ENCODE measurements at places on chromosomes 3 and 15.

- DNase-seq, result peak; percentile 10
These were observed 602.1 kb downstream of the MAGI1 start for GRCh38 chr3:65436580-65436979.

DNA sequence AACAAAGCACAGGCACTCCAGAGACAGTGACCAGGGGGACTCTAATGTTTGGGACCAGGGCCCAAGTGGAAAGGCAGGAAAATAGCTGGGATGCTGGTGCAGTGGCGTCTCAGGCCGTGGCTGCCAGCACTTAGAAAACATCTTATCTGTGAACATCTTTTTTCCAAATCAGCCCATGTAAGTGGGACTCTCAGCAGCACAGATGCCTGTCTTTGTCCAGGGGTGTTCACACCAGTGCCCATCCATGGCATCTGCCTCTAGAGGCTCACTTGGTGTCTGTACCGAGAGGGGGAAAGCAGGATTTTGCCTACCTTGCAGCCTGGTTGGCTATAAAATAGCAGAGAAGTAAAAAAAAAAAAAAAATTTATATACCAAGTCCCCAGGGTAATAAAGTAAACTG lies 26.7 kb downstream of the SLC12A8 start:
- DNase-seq, result no peak

GRCh38 chr3:150757364-150757763 lies 5.6 kb downstream of the SIAH2 start:
- DNase-seq, result no peak

- DNase-seq, result no peak
These were observed 418.4 kb downstream of the PDCD6IP start for GRCh38 chr3:34216711-34217335.

DNA sequence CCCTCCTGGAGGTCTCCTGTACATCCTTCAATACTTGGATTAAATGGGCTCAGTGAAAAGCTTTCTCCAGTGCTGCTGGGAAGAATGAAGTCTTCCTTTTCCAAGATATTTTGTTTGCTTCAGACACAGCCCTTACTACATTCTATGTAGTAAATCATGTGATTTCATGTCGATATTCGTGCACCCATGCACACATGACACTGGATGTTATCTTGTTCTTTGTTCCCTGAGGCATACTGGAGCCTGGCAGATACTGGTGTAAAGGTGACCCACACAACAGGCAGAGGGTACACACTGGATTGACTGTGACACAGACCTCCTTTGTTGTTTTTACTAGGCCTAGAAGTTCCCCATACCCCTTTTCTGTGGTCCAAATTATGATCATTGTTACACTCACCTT lies 40.3 kb upstream of the ATP2C1 start:
- DNase-seq, result no peak

GRCh38 chr3:139292711-139293664 lies 50.8 kb upstream of the MRPS22 start:
- peak; percentile 14 for DNase-seq

- DNase-seq, result no peak
These were observed 704.7 kb upstream of the ROBO1 start for GRCh38 chr3:80472459-80472858.

DNA sequence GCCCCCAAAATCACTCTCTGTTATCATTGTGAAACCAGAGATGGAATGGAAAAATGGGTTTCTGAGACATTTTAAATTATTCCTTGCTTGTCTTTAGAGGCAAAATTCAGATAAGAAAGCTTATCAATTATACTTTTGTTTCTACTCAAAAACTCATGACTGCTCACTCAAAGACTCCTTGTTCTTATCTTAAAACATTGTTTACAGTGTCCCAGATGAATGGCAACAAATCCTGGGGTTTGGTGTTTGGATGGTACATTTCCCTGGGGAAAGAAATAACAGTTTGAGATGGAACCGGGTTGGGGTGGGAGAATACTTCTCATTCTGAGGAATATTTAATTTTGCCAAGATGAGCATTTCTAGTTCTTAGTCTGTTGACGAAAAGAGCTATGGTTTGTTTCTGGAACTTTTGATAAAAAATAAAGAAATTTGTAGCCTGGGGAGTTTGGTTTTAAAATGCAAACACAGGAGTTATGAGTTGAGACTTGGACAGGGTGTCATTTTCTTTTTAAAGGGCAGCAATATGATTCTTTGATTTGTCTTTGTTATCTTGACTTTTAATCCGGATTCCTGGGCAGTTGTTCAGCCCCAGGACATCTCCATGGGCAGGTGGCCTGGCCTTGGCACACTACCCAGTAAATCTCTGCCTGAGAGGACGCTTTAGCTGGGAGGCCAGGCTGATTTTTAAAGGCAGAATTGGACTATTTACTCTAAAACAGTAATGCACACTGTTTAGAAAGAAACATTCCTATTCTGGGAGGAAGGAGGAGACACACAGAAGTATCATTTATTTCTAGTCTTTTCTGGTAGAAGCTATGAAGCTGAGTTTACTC lies 32.4 kb downstream of the BTD start:
- peak; percentile 48 for DNase-seq

- DNase-seq, result peak; percentile 20
These were observed 85.0 kb upstream of the CBLB start for GRCh38 chr3:105953831-105954230.

- DNase-seq, result no peak
These were observed 5.2 kb upstream of the IMPG2 start for GRCh38 chr3:101325393-101326134.

- DNase-seq, result no peak
These were observed 241.9 kb downstream of the XXYLT1 start for GRCh38 chr3:195028877-195029606.

- DNase-seq, result no peak
These were observed 31.1 kb downstream of the FAM174B start for GRCh38 chr15:92624401-92624991.

DNA sequence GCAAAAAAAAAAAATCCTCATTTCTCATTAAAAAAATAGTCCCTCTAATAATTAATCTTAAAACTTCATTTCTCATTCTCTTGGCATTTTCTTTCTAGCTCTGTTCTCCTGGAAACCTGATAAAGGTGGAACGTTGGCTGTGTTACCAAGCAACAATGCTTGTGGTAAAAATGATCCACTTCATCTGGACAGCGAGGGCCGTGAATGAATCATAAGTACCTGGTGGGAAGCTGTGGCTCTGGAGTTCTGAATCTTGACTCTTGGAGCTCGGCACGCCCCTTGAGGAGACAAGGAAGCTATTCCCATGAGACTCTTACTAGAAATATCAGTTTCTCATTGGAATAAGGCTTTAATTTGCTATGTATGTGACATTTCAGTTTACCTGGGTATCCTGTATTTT lies 32.5 kb downstream of the BCL2L10 start:
- DNase-seq, result no peak

DNA sequence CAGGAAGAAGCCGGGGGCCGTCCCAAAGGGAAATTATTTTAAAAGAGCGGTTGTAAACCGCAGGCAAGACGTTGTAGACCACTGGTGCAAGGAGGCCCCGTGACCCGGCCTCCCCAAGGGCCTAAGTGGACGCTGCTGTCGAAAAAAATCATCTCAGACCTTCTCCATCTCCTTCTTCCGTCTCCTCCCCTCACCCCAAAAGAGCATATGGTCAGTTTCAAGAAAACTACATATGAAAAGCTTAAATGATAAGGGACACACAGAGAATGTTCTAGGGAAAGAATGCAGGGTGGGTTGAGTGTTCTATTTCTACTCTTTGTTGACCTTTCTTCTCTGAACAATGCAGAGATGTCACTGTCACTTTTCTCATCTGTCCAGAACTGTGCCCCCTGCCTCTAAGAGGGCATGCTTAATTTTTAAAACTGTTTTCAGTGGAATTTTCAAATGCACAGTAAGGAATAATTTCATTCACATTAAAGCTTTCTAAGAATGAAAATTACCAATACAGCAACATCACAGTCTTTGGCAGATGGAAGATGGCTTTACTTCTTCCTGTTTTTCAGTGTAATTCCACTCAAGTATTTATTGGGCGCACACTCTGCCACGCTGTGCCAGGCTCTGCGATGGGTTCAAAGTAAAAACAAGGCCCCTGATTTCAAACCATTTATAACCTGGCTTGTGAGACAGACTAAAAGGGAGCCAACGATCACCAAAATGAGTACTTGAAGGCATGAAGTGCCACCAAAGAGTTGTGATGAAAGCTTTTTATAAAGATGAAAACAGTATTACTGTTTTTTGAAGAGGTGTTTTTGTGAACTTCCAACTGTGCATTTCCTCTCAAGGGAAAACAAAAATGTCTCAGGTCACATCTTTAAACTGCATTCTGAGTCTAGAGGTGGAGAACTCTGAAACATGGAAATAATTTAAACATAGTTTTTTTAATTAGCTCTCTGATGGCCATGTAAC lies 891 bp upstream of the TOP2B start:
- peak; percentile 52 for DNase-seq

DNA sequence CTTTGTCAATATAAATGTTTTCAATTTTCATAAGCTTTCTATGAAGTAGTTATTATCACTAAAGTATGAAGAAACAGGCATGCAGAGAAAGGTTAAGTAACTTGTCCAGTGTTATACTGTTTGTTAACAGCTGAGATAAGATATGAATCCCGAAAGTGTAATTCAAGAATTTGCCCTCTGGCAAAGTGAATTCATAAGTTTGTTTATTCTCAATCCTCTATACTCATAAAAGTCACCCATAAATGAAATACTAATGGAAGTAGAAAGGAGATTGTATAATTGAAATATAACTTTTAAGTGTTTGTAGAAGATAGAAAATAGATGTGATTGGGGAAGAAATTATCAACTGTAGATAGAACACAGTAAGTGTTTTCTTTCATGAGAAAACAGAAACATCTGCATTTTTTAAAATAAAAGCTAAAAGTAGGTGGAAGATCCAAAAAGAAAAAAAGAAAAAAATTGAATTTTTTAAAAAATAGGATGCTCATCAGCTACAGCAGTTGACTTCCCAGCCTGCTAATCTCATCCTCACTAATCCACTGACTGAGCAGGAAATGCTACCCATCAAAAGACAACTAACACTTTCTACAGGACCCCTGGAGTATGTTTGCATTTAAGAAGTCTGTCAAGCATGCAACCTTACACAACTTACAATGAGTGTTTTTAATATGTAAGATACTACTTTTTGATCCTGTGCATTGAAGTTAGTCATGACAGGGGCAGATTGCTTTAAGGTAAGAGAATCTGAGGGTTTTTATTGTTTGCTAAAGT lies 878.1 kb downstream of the SI start:
- no peak for DNase-seq

GRCh38 chr15:91055548-91056331 lies 33.3 kb upstream of the VPS33B start:
- peak; percentile 66 for DNase-seq

- DNase-seq, result no peak
These were observed 21.5 kb downstream of the ZNF148 start for GRCh38 chr3:125353659-125354058.

GRCh38 chr3:141945726-141946485 lies 69.5 kb downstream of the ATP1B3 start:
- no peak for DNase-seq

GRCh38 chr3:64484289-64484992 lies 203.4 kb downstream of the ADAMTS9 start:
- DNase-seq, result peak; percentile 82

- DNase-seq, result peak; percentile 67
These were observed 147.8 kb downstream of the PLCL2 start for GRCh38 chr3:17032407-17033034.

- DNase-seq, result peak; percentile 4
These were observed 109.7 kb downstream of the LRRC49 start for GRCh38 chr15:71002316-71002715.

DNA sequence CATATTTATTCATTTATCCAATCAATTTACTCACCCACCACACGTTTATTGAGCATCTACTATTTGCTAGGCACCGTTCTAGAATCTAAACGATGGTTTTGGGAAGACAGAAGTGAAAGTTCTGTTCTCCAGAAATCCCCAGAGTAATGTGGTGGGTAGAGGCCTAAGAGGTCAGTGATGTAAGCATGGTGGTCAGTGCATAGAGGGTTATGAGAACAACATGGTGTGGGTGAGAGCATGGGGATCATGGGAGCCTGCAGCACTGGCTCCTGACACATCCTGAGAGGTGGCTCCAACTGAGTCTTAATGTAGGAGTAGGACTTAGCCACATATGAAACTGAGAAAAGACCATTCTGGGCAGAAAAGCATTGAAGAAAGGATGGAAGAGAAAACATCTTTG lies 85.3 kb upstream of the TNFAIP8L3 start:
- peak; percentile 60 for DNase-seq

DNA sequence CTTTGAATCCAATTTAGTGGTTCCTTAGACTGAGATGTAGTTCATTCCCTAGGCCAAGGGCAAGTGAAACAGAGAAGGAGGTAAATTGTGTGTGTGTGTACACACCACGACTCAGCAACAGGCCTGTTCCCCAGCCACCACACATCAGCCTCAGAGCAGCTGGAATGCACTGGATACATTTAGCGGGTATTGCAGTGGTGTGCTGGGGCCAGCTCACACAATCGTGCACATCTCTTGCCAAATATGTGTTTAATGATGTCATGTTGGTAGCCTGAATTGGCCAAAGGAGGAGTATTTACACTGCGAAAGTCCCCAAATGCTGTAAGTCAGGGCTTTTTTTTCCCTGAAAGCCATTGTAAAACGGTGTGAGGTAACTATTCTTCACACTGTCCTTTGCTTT lies 82.3 kb downstream of the RBPMS2 start:
- DNase-seq, result peak; percentile 89

GRCh38 chr3:171694888-171695287 lies 115.4 kb downstream of the PLD1 start:
- no peak for DNase-seq

GRCh38 chr3:72306800-72307341 lies 521.9 kb upstream of the PROK2 start:
- DNase-seq, result peak; percentile 69

- no peak for DNase-seq
These were observed 14.7 kb downstream of the TMEM40 start for GRCh38 chr3:12744326-12744725.

DNA sequence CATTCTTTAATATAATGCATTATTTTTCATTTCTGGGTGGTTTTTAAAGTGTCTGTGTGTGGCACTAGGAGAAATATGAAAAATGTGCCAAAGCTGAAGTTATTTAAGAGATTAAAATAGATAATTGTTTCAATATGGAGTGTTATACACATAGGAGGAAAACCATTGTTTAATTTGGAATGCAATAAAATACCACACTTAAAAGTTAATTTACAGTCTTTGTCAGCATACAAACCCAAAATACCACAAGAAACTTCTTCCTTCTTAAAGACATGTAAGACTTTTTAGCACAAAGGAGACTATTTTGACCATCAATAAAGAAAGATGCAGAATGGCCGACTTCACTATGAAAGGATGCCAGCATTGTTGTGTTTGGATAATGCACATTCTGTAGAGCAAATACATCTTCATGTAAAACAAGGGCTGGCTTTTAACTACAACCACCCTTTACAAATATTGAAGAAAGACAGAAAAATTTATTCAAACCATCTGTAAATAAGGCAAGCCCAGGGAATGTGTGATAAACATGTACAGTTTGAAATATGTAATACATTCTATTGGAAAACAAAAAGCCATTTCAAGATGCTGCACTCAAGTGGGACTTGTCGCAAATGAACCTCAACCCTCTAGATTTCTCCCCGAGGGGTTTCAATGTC lies 1146.6 kb downstream of the ROBO1 start:
- DNase-seq, result no peak

DNA sequence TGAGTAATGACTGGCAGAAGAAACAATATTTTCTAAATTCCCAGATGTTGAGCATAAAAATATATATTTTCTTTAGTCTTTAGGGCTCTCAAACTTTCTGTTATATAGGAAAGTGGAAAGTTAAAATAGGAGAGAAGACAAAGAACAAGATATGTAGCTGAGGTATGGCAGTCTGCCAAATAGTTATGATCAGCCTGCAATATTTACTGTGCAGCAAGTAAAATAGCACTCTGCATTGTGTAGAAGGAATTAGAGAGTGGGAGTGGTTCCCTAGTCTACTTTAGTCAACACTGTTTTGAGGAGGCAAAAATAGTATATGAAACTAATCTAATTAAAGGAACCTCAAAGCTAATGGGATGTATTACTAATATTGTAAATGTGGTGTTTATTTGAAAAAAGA lies 978.1 kb upstream of the ALCAM start:
- DNase-seq, result no peak

Measured in fibroblast of mammary gland (primary cell).